ENCODE measurements at places on chromosomes 3 and 15. TPM values are rescaled to one million over a fixed set of nuclear protein-coding genes. Genes with fewer than 3 reads are reported as not detected.

GRCh38 chr3:15295506-15295905 is 36.9 kb downstream of the SH3BP5 start:
- no peaks in the 10 kb centered on the region for H3K27me3 ChIP-seq
- no peaks in the 10 kb centered on the region for H3K4me1 ChIP-seq
- no peaks in the 10 kb centered on the region for H3K36me3 ChIP-seq
- peak; percentile 24 for DNase-seq

DNA sequence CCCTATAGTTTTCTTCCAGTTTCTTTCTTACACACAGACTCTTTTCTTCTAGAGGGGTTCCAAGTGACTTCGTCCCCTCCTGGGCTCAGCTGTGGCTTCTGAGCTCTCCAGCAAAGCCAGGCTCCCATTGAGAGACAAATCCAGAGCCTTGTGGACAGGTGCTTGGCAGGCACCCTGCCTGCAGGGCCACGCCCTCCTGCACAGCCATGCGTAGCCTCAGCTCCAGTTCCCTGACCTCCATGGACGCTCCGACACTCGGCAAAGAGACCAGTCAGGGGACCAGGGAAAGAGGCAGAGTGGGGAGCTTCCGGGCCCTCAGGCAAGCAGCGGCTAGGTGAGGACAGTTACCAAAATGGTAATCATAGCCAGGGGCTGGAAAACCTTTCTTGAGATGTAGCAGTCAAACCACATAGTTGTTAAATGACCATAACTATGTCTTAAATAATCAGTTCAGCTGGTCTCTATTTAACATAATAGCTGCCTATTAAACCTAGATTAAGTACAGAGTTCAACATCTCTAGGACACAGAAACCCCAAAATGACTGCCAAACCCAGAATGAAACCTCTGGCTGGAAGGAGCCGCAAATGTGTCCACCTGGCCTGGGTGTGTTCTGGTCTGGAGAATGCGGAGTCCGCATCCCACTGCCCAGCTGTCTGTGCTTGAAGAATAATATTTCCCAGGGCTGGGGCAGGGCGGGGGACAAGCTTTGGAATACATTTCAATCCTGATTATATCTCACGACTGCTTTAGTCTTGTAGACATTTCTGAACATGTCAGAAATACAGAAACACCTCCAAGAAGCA is 69.3 kb upstream of the RGMA start:
- H3K36me3 ChIP-seq = no peaks in the 10 kb centered on the region
- no peak overlapping the region for H3K4me3 ChIP-seq
- H3K4me1 ChIP-seq = no peaks in the 10 kb centered on the region
- DNase-seq = no peak

TYRO3 gene
- 9.8 TPM for total RNA-seq

KLF15 gene
- total RNA-seq = 4.1 TPM

SLC2A2 gene
- not detected for total RNA-seq

GCNT3 gene
- 0.26 TPM for total RNA-seq

All from fibroblast of lung (primary cell).